ENCODE measurements at places on chromosomes 16 and 17.

DNA sequence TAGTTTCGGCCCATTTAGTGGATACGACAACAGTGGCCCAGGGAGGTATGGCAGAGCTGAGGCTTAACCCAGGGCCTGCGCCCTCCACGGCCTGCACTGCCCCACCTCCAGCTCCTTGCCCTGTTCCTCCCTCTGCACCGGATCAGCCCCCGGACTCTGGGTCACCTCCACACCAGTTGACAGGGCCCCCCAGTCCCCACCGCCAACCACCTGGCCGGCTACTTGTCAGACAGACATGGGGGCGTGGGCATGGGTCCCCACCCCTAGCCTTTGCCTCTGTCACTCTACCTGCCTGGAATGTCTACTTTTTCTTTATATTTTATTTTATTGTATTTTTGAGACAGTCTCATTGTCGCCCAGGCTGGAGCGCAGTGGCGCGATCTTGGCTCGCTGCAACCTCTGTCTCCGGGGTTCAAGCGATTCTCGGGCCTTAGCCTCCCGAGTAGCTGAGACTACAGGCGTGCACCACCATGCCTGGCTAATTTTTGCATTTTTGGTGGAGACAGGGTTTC, 3.0 kb upstream of the ACTG1 start:
- no peak for DNase-seq

DNA sequence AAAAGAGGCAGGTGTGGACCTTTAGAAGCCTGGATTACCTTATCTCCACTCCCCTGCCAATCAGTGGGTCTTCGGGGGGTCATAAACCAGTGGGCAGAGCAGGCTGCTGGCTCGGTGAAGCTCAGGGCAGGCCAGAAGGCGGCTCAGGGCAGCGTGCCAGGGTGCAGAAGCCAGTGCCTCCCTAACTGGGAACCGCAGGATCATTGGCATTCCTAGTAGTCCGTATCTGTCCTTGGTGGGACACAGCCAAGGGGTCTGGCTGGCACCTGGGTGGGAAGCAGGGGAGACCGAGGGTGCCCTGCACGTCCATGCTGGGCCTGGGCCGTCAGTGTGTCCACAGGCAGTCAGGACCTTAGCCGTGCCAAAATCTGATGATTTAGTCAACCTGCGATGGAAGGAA, 76.8 kb downstream of the SEC14L1 start:
- DNase-seq = no peak

DNA sequence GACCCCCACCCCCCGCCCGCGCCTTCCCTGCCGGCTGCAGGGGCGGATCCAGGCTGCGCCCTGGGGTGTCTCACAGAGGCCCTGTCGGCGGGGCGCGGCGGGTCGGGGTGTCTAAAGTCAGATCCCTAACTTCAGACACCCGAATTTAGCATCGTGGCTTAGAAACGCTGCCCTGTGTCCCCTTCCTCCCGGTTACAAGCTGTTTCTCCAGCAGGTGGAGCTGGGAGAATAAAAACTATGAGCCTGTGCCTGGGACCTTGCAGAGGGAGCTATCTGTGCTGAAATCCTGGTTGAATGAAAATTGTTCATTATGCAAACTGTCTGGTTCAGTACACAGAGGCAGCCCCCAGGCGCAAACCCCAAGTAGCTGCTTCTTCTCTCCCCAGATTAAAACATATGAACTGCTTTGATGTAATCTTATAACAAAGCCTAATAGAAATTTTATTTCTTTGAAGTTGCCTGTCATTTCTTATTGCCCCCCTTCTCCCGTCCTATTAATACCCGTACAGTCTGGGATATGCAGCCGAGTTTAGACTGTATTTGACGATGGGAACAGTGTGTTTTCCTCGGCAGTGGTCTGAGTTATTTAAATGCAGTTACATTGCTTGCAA, 79.0 kb downstream of the RPA1 start:
- DNase-seq = peak; percentile 76

- no peak for DNase-seq
These were observed 11.3 kb downstream of the TBX2 start for GRCh38 chr17:61411011-61411260.

GRCh38 chr16:971582-971905, 760 bp upstream of the LMF1 start:
- DNase-seq = no peak

- no peak for DNase-seq
These were observed 45.1 kb upstream of the TOX3 start for GRCh38 chr16:52591934-52592592.

- DNase-seq = no peak
These were observed 66.1 kb upstream of the SIAH1 start for GRCh38 chr16:48451323-48451722.

DNA sequence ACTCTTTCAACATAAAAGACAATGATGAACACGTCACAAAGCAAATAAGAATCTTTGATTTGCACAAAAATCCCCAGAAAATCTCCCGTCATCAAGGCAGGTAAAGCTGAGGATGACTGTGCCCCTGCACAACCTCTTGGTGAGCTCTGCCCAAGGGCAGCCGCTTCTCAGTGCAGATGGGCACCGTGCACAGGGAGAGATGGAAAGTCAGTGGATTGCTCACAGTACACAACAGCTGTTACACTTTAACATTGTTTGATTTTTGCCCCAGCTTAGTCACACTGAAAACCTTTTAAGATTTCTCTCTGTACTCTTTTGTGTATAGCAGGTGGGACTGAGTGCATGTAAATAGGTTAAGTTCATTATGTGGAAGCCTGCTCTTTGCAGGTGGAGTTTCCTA, 104.2 kb downstream of the CDK5R1 start:
- no peak for DNase-seq
